NCI-H1092 treated with DMSO at 0.1 percent for 48 hours (cell line): ENCODE measurements at places on chromosomes 6 and 20.
A peak's percentile ranks its signal among the peaks of the same experiment; 100 is the strongest.

DNA sequence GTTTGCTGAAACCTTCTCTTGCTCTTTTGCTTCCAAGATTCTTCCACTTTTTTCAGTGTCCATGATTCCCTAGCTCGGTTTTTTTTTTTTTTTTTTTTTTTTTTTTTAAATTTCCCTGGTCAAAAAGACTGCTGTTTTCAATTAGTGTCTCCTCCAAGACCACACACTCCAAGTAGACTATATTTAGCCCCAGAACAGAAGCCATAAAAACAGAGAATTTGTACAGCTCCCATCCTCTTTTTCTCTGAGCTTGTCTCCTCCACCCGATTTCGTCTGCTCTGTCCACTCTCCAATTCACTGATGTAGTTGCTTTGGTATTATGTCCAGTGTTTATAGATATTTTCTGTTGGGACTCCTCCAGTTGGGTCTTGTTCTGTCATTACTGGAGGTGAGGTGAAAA is 37.6 kb downstream of the RSPH3 start:
- DNase-seq = no peak

GRCh38 chr20:61682114-61682995 is 383.3 kb downstream of the TAF4 start:
- DNase-seq = no peak

GRCh38 chr20:4949833-4950178 is 51.5 kb downstream of the SLC23A2 start:
- DNase-seq = no peak

DNA sequence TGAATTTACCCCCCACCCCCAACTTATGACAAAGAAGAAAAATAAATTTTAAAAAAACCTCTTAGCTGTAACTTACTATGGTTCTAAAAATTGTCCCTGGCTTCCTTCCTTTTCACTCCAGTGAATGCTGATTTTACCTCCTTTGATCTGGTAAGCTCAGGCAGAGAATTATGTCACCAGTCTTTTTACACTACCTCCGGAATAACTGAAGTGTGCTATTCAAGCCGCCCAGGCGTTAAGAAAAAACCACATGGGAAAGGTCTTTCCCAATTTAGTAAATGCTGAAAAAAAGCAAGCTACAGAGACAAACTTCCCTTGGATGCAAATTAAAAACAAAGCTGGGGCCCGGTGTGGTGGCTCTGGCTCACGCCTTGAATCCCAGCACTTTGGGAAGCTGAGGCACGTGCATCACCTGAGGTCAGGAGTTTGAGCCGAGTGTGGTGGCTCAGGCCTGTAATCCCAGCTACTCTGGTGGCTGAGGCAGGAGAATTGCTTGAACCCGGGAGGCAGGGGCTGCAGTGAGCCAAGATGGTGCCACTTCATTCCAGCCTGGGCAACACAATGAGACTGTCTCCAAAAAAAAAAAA is 12.4 kb downstream of the SNX5 start:
- no peak for DNase-seq

- no peak for DNase-seq
Observed at GRCh38 chr6:4665489-4666417, 110.5 kb upstream of the CDYL start.

- no peak for DNase-seq
Observed at GRCh38 chr20:1567392-1568162, 10.1 kb upstream of the SIRPD start.

GRCh38 chr20:22597303-22597702 is 12.9 kb upstream of the FOXA2 start:
- no peak for DNase-seq

DNA sequence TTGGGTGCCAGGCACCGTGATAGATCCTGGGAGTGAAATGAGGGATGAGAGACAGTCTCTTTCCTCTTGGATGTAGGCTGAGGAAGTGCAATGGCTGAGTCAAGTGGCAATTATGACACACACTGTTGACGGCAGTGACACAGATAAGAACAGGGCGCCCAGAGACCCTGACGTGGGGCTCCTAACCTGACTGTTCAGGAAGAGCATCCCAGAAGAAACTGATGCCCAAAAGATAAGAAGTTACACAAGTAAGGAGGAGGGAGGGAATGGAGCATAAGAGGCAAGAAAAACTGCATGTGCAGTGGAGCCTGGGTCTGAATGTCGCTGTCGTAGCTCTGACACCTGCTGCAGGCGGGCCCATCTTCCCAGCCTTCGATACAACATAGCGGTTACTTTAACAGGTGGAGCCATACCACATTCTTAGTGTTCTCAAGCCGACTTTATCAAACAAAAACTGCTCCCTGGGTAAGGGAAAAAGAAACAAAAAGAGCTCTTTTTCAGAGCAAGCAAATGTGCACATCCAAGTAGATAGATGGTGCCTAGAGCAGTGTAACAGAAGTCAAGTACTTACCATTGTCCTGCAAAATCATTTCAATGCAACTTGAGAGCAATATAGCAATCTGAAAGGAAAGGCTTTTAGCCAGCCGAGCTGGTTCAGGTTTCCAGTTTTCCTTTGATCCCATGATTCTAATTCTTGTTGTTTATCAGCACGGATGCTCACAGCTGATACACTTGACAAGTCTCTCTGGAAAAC is 463.9 kb upstream of the JARID2 start:
- DNase-seq = no peak

- no peak for DNase-seq
Observed at GRCh38 chr6:110864824-110865223, 9.8 kb upstream of the AMD1 start.

DNA sequence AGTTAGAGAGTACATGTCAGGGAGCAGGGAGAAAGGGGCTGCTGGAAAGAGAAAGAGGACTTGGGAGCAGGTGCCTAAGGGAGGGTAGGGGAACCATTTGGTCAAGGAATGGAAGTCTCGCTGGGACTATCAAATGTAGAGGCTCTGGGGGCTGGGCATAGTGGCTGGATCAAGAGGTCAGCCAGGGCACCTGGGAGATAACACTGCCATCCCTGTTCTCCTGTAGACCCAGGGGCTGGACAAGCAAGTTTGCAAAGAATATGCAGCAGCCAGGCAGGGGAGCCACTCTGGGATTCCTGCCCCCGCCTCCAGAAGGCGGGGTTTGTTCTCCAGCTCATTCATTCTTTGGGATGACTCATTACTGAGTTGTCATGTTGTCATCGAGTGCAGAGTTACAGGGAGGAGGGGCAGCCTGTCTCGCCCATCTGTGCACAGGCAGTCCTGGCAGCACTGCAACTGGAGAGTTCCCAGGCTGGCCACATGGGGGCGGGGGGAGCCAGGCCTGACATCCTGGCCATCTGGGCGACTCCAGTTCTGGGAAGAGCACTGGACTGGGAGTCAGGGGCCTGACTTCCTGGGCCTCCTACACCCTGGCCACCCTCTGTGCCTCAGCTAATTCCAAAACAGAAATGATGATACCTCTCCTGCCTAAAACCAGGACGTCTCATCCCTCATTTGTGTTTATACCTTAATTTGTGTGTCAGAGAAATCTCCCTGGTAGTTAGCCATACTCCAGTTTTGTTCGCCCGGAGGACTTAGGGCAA is 28.2 kb upstream of the ZFAND3 start:
- DNase-seq = peak; percentile 37

- no peak for DNase-seq
Observed at GRCh38 chr20:57467742-57468141, 57.2 kb downstream of the CTCFL start.

GRCh38 chr6:41455818-41456217 is 90.4 kb upstream of the FOXP4 start:
- DNase-seq = no peak

GRCh38 chr6:17450832-17451231 is 57.4 kb downstream of the CAP2 start:
- peak; percentile 49 for DNase-seq

DNA sequence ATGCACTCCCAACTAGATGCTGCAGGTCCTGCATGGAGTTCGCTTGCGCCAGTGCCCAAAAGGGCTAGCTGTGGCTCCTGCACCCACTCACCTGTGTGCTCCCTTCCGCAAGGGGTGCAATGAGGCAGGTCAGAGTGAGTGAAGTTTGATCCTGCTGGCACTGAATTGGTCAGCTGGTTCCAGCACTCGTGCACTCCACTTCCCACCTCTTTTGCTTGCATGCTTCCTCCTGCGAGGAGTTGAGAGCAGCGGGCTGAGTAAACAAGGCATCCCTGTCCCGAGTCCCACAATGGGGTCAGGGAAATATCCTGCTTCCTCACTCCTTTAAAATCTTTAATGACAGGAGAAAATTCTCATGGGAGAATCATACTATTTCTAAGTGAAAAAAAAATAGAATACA is 86.2 kb downstream of the LCA5 start:
- DNase-seq = no peak

- no peak for DNase-seq
Observed at GRCh38 chr20:25191689-25192088, 3.8 kb upstream of the ENTPD6 start.

- peak; percentile 55 for DNase-seq
Observed at GRCh38 chr20:23049201-23050075, at the start of gene THBD. THBD (minus strand) TSS chr20:23049672; CDS start chr20:23049504, 168 bp downstream.

DNA sequence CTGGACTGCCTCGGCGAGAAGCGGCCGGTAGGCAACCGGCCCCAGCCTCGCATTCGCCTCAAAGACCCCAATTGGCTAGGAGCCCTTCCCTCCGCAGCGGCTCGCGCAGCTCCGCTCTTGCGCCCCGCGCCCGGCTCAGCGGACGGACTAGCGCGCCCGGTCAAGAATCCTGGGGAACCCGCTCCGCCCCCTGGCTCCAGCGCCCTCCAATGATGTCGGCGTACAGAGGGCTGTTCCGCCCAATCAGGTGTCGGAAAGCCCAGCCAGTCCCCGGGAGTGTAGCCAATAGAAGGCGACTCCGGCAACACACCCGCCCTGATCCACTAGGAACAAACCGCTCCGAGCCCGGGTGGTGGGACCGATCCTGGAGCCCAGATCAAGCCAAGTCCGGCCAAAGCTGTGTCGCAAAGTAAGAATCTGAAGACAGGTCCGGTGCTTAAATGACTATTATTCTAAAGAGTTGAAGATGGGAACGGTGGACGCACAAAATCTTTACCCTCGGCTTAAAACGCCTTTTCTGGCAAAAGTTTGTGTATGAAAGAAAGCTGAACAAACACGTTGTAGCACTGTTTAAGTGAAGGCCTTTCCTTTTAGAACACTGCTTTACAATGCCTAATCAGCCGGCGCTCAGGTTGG is 132.2 kb downstream of the OGFRL1 start:
- no peak for DNase-seq

DNA sequence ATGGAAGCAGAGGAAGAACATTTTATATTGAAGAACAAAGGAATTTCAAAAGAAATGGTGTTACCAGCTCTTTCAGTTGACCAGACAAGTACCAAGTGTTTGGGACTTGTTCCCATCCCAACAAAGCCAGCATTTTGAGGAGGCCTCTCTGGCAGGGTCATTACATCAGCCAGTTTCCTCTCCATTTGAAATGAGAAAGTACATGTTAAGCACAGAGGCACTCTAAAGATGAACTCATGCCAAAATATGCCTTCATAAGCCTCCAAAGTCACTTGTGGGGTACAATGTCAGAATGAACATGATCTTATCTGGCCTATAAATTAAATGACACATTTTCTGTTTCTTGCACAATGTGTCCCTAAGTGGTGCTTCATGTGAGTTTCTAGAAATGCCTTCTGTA is 223.9 kb downstream of the PRL start:
- no peak for DNase-seq

DNA sequence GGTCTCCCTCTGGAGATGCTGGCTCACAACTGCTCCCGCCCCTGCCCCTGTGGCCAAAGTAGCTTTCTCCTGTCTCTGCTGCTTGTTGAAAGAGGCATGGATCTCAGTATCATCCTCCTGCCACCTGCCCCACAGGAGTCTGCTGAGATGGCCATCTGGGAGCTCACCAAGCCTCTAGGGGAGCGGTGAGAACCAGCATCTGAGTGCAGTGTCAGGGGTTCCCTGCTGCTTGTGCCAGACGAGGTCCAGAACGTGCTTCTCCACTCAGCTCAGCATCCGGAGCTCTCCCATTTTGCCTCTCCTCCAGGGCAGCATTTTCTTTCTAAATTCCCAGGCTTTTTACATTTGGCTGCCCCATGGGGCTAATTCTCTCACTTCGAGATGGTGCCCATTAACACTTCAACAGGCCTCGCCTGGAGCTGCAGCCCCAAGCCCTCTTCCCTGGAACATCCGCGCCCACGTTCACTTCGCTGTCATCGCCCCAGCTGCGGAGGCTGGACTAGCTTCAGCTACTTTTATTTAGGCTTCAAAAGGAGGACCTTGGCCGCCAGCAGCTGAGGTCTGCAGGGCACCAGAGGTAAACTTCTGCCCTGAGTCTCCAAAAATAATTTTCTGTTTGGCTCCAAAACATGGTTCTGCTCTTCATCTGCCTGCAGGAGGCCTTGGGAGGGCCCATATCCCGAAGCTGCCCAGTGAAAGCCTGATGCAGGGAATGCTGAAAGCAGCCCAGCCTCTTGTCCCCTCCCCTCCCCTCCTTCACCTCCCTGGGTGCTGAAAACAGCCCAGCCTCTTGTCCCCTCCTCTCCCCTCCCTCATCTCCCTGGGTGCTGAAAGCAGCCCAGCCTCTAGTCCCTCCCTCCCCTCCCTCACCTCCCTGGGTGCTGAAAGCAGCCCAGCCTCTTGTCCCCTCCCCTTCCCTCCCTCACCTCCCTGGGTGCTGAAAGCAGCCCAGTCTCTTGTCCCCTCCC is 25.2 kb upstream of the MLN start:
- DNase-seq = no peak

DNA sequence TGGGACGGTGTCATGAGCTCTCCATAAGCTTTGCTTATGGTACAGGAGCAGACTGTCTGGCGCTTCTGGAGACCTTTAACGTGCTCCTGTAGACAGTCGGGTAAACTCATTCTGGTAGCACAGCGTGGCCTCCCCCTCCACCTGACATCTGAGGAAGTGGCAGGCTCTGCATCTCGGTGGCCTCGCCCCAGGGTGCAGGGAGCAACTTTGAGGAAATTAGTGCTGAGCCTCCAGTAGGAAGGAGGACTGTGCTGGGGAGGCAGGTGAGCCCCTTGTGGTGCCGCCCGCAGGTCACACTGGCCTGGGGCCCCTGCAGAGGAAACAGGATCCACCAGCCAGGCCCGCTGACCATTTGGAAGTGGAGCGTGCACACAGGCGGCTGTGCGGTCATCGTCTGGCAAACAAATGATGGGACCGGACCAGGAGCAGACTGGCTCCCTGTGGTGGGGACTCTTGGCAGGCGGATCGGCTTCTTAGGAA is 57.9 kb downstream of the SYNJ2 start:
- DNase-seq = no peak

GRCh38 chr6:47034421-47034820 is 7.7 kb downstream of the ADGRF1 start:
- no peak for DNase-seq

GRCh38 chr6:166079841-166080240 is 87.8 kb downstream of the TBXT start:
- DNase-seq = no peak

- no peak for DNase-seq
Observed at GRCh38 chr6:166769648-166770047, 142.6 kb upstream of the RPS6KA2 start.

DNA sequence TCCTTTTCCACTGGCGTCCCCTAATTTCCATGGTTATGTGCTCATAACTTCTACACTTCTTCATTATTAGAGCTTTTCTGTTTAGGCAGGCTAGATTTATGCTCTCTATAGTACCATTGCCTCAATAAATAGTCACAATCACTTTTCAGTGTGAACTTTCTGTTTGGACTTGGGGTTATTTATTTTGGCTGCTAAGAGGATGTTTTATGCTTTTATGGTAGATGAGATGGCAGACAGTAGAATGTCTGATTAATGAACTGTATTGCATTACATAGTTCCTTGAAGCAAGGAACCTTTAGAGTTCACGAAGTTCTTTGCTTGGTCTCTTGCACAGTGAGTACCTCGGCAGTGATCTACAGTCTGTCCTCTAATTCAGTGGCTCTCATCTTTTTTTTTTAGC is 6.9 kb downstream of the DNAH8 start:
- no peak for DNase-seq

GRCh38 chr6:111417946-111418345 is 65.1 kb downstream of the REV3L start:
- no peak for DNase-seq
